ENCODE measurements at places on chromosomes 2 and 18.

GRCh38 chr2:240584486-240585031 is 2.0 kb upstream of the CAPN10 start:
- DNase-seq = peak; percentile 7

GRCh38 chr2:98442488-98442887 is 2.2 kb upstream of the INPP4A start:
- no peak for DNase-seq

DNA sequence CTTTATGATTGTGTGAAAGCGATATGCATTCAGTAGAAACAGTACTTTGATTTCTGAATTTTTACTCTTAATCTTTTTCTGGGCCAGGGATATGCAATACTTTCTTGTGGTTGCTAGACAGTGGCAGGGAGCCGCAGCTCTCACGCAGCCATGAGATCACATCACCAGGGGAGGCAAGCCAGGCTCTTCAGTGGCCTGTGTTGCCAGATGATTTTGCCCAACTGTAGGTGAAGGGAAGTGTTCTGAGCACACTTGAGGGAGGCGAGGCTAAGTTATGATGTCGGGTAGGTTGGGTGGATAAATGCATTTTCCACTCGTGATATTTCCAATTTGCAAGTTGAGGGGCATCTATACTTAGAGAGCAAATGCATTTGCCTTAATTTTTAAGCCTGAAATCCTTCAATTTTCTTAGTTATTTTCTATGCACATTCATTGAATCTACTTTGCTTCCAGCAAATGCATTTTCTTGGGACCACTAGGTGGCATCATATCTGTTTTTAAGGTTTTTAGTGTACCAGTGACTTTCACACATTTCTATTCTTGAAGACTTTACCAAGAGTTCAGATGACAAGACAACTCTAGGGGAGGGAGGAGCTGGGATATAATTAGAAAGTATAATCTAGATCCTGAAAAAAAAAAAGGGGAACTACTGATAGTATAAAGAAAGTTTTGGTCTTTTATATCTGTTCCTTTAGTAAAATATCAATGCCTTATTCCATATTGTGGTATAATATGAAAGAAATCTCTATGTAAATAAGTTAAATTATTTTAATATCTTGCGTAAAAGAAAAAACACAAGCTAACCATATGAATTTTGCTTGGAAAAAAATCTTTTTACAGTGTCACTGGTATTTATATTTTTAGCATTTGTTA is 643.3 kb downstream of the SOCS6 start:
- no peak for DNase-seq

DNA sequence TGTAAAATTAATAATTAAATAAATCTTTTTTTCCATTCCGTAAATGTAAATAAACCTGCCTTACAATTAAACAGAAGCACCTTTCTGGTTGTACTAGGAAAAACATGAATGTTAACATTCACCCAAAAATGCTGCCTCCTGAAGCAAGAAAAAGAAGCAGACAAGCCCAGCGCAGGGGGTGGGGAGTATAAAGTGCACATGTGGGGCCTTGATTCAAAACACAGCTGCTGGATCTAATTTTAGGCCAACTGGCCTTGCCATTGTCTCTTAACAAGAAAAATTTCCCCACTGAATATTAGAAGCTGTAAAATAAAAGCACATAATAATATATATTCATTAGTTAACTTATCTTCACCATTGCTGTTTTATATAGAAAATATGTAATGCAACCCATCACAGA is 28.3 kb downstream of the TCF4 start:
- DNase-seq = peak; percentile 23

DNA sequence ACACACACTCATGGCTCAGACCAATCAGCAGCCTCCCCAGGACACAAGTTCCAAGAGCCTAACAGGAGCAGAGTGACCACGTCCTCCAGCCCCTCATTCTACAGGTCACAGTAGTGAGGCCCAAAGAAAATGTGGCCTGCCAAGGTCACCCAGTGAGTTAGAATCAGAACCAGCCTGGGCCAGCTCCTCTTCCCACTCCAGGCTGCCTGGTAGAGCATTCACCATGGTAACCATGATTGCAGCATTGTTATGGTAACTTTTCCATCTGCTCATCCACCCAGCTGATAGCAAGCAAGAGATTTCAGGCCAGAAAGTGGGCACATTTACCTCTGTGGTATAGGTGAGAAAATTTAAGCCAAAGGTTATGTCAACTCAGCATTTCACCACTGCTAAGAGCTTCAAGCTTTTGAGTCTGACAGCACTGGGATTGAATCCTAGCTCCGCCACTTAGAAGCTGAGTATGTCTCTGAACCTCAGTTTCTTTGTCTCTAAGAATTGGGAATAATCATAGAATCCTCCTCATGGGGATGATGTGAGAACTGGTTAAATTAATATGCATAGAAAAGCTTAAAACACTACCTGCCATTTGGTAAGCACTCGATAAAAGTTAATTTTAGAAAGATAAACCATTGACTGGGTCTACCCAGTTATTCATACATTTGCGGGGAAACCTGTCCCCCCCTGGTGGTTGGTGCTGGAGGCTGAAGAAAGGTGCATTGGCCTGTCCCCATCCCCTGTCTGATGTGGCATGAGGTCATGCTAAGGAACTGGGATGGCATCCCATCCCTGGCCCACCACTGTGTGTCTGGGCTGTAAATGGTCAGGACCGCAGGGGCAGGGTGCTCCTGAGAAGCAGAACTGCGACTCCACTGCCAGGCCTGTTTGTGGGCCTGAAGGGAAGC is 181.5 kb downstream of the KLHL29 start:
- DNase-seq = no peak

Measured in left ventricle myocardium inferior (tissue), 1 donor.